ENCODE measurements at places on chromosomes 11 and 22.

DNA sequence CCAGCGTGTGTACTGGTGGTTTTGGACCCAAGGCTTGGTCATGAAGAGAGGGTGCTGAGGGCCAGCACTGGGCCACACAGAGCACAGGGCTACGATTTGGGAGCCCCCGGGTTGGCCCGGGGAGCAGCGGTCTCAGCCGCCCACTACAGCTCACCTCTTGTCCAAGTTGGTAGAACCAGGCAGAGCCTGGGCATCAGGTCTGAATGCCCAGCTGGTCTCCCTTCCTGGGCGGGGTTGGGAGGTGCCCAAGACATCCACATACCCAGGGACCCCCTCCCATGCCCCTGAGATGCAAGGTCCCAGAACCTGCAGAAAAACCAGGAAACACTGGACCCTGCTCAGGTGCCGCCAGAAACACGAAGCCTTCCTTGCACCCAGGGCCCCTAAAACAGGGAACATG, 18.0 kb downstream of the CELSR1 start:
- DNase-seq = no peak

DNA sequence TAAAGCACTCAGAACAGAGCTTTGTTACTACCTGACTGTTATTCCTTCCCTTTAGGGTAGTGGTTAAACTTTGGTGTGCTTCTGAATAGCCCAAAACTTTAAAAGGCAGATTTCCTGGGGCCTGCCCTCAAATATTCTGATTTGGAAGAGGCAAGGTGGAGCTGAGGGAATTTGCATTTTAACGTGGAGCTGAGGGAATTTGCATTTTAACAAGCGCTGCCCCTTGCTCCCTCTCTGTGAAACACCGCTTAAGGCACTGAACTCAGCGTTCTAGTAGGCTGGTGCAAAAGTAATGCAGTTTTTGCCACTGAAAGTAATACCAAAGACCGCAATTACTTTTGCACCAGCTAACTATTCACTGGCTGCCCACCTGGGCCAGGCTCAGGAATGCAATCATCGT, 35.0 kb downstream of the TPST2 start:
- no peak for DNase-seq

DNA sequence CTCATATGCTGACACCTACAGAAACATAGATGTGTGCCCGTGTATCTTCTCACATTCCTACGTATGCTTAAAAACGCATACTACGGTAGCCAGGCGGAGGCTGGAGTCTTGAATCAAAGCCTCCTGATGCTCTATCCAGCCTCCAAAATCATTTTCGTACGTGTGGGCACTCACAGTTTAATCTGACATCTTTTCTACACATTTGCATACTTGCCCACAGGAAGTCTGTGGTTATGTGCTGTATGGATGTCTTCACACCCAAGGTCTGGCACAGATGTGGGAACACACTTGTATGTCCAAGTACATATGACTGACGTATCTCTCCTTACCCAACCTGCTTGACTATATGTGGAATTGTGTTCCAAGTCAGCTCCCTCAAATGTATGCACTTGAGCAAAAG, 561.8 kb upstream of the CADM1 start:
- DNase-seq = no peak

DNA sequence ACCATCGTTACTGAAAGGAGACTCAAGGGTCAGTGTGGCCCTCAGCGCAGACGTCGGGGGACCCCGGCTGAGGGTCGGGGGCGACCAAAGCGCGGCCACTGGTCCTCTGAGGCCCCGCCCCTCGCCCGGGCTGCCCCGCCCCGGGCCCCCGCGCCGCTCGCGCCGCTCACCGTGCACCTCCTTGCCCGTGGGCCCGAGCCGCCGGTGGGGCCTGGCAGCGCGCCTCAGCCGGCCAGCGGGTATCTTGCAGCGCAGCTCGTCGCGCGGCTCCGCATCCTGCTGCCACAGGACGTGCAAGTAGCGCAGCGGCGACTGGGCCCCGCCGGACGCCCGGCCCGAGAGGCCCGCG, 419 bp downstream of the ANKRD54 start:
- no peak for DNase-seq

GRCh38 chr11:101448881-101449442, 134.8 kb downstream of the TRPC6 start:
- no peak for DNase-seq

DNA sequence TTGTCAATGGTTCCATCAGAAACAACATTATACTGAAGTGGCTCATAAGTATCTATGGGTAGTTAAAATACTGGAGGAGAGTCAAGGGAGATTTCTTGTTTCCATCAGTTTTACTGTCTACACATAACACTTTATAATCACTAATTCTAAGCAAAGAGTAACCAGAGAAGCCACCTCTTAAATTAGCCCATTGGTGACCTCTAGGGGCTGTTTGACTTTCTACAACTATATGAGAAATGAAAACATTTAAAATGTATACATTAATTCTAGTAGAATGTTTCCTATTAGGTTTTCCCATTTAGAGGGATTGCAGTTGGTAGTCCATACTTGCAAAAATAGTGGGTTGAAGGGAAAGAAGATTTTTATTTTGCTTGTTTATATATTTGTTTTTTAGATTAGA, 504.3 kb downstream of the FAM181B start:
- DNase-seq = no peak

GRCh38 chr22:48372390-48372789, 1455.3 kb downstream of the BRD1 start:
- DNase-seq = no peak

DNA sequence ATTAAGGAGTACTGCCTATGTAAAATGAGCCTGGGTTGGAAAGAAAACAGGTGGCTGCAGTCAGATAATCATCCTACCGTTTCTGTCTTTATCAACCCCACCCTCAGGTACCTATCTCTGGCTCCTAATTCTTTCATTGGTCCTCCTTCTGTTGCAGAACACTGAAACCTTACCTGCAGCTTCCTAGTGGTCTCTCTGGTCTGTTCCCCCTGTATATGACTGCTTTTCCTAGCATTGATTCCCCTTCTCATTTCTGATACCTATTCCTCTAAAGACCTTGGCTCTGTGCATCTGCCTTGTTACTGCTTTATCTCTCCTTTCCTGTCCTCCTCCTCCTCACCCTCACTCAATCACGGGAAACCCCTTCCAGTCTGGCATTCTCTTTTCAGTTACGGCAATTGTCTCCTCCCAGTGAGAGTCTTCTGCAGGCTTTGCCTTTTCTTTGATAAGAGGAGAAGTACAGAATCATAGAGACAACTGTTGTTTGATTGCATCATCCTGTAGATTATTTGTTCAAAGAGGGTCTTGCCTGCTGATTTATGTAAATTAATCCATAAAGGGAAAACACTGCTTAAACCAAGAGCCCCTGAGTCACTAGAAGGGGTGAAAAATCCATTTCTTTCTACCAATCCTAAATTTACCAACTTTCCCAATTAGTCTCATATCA, 301.2 kb downstream of the AASDHPPT start:
- no peak for DNase-seq

- no peak for DNase-seq
Observed at GRCh38 chr11:117998664-117999353, 12.6 kb downstream of the IL10RA start.

GRCh38 chr11:75428989-75429640, 3.9 kb downstream of the KLHL35 start:
- DNase-seq = no peak

DNA sequence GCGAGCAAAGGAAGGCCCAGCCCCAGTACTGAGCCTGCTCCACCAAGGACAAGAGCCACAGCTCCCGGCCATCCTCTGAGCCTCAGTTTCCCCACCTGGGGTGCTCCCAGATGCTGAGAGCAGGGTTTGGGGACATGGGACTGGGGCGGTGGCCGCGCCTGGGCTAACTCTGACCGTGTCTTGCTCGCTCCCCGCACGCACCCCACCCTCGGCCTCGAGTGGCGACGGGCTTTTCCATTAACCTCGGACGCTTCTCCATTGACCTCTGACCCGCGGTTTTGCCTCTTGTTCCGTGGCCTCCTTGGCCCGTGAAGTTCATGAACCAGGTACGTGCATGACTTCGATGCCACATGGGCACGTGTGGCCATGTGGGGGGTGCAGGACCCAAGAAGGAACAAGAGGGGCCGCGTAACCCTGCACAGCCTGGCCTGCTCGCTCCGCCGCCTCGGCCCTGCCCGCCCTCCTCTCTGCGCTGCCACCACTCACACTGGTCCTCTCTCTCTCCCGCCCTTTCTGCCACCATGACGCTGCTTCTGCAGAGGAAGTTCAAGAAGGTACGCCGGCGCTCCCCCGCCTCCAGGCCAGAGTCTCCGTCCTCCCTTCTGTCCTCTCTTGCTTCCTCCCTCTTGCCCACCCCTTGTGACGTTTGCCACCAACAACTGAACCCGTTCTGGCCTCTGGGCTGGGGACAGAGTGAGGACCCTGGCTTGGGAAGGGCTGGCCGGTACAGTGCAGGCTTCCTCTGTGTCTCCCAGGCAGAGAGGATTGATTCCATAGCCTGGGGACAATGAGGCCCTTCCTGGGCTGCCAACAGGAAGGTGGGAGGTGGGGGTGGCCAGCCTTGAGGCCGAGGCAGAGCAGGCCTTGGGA, 6.9 kb downstream of the TNNT3 start:
- DNase-seq = no peak

GRCh38 chr22:31818481-31819392, 64.9 kb downstream of the DEPDC5 start:
- DNase-seq = no peak

DNA sequence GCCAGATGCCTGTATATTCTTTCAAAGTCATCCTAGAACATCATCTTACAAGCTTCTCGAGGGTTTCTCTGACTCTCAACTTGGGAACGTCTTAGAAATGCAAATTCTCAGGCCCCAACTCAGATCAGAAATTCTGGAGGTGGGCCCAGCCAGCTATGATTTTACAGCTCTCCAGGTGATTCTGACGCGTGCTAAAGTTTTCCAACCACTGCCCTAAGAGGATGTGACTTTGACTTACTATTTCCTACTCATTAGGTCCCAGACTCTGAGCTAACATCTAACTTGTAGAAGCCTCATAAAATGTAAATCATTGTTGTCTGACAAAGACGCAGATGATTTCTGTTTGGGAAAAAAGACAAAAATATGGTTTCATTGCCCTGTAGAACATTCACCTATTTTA, 61.1 kb downstream of the IRAG1 start:
- DNase-seq = no peak

DNA sequence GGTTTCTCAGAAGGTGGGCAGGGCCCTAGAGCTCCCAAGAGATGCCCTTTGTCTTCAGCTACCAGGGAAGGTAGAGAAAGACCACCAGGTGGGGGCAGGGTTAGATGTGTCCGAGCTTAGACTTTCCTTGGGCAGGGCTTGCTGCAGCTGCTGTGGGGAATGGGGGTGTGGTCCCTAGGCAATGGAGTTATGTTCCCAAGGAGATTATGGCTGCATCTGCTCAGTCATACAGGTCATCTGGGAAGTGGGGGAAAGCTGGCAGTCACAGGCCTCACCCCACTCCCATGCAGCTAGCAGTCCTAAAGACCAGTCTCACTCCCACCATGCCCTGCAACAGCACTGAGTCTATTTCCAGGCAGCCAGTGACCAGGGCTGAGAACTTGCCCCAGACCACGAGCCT, 29.5 kb downstream of the MMP27 start:
- DNase-seq = no peak

GRCh38 chr11:128936606-128937251, 5.9 kb downstream of the TP53AIP1 start:
- no peak for DNase-seq

DNA sequence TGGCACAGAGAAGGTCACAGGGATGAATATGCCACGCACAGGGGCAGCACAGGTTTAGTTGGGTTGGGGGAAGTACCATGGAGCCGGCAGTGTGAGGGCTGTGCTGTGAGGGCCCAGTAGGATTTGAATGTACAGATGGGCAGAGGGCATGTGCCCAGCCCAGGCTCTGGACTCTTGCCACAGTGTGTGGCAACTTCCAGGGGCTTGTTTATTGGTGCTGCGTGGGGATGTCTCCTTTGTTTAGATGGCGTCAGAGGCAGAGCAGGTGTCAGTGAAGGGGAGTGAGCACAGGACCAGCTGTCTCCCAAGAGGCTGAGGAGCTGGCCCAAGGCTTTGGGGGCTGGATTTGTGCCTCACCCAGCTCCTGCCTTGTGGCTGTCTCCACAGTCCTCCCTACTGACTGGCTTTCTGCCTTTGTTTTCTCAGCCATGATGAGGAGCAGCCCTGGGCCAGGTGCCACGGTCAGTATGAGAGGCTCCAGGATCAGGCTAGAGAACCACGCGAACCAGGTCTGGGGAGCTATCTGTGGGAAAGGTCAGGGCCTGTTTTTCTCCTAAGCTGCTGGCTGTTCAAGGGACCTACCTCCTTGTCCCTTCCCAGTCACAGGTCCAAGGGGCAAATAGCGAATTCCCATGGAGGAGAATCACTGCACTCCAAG, 21.9 kb downstream of the SUN2 start:
- no peak for DNase-seq

- DNase-seq = no peak
Observed at GRCh38 chr11:10349806-10350205, 44.9 kb downstream of the ADM start.

DNA sequence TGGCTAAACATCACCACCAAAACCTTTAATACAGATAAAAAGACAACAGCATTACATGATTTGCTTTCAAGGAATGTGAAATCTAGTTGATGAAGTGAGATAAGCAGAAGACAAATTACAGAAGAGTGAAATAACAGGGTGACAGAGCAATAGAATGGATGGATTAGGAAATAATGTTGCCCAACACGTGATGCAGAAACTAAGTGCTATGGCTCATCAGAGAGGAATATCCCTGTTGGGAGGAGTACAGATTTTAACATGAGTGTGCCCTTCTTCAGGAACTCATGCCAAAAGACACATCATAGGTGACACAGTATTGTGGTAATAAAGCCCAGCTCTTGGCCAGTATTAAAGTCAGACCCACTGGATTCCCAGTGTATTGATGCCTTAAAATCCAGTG, 176.6 kb upstream of the RAG2 start:
- DNase-seq = no peak

- no peak for DNase-seq
Observed at GRCh38 chr11:58574881-58575280, 775 bp downstream of the LPXN start.

DNA sequence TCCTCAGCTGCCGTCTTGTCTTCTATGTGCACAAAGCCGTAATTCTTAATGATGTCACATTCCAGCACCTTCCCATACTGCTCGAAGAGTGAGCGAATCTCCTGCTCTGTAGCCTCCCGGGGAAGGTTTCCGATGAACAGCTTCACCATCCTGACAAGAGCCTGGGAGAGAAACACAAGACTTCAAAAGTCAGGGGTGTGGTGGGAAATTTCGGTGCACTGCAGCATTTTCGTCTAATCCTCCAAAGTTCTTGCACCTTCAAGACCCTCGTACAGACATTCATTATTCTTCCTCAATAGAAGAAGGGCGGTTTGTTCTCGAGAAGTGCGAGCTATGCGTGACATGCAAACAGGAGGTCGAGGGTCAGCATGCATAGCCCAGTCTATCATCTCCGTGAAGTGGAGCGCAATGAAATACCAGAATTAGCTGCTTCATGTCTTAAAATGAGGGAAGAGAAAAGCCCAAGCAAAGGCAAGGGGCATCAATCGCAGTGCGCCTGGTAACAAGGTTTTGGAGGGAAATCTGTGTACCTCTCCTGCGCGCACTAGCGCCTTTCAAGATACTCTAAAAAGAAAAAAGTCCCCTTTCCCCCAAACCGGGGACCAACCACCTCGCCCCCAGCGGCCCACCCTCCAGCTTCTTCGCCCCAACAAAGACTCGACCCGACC, 622 bp downstream of the RBM4B start:
- no peak for DNase-seq
